Tongue (tissue), 3 donors: ENCODE measurements at places on chromosomes 7 and 10.

- DNase-seq: no peak
Measured at GRCh38 chr10:48444266-48444665, 137.8 kb downstream of the MAPK8 start.

DNA sequence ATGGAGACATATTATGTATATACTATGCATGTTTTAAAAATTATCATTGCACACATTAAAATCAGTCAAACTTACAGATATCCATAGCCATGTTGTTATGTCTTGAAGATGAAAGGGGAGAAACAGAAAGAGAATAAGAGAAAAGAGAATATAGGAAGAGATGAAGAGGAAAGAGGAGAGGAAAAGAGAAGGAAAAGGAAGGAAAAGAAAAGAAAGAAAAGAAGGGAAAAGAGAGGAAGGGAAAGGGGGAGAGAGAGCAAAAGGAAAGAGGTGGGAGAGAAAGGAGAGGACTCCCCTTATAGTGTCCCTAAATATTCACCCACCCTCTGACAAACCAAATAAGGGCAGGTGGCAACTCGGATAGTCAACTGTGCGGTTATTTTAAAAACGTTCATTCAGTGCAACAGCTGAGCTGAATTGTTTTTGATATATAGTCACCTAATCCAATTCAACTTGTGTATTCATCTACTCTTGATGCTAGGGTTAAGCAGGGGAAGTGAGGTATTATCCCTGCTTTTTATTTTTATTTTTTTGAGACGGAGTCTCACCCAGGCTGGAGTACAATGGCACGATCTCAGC is 14.6 kb downstream of the SVIL start:
- DNase-seq: peak; percentile 51

GRCh38 chr10:116925056-116925455 is 75.8 kb downstream of the ENO4 start:
- DNase-seq: no peak

- DNase-seq: no peak
Measured at GRCh38 chr10:3580565-3580964, 204.4 kb downstream of the KLF6 start.

GRCh38 chr10:72334196-72334824 is 20.4 kb downstream of the DNAJB12 start:
- peak; percentile 83 for DNase-seq

DNA sequence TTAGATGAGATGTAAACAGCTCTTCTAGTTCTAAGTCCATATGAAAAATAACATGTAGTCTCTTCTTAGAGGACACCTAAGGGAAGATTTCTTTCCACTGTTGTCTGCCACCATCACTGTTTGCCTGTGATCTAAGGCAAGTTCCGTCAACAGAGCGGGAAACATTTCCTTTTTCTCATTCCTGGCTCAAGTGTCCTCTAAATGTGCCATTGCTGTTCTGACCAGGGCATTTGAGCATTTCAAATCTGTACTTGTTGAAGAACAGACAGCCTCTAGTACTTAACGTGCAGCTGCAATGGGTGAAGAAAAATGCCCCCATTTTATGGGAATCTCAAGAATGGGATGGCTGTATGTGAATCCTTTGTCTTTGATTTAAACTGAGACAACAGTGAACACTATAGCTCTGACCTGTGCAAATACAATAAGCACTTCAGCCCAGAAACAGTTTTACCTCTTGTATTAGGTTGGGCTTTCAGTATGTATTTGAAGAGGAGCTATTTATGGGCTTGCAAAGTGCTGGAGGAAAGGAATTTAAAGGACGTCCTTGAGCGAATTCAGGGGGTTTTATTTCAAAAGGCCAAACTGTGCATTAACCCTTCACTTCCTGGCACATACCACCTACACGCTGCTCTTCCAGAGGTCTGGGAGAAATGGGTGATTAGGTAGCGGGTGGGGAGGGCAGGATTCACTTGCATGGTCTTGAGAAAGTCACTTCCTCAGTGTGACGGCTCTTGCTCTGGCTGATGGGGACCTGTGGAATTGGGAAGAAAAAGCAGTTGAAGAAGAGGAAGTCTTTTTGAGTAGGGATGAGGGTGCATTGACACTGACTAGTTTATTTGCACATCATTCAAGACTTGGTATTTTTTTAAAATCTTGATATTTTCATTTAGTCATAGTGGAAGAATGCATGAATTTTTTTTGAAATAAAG is 66.1 kb downstream of the THNSL1 start:
- DNase-seq: no peak

DNA sequence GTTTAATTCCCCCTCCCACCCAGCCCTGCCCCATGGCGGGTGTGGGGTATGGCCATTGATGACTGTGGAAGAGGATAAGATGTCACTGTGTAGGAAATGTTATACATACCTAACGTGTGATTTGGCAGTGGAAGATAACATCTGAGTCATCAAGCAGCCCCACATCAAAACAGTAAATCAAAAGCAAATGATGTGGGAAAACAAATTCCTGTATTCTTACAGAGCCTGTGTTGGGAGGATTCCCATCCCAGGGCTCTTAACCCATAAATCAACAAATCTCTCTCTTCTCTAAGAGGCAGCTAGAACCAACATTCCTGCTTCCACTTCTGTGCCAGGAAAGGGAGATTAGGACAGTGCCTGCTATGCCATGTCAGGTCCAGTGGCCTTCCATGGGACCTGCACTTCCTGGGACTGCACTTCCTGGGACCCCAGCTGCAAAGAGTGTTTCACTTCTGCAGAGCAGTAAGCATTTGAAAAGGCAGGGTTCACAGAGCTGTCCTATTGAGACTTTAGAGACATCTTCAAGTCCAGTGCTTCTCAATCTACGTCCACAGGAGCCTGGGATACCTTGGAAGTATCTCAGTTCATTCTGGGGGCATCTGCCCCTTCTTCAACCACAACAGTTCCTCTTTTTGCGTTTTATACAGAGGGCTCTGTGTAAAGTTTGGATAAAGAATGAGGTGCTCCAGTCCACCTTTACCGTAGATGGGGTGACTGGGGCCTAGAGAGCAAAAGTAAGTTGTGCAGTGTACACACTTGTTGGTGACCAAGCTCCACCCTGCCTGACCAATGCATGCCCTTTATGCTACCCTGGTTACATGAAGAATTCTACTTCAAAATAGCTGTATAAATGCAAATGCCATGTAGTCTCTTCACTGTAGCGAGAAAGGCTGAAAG is 45.7 kb downstream of the ATXN7L1 start:
- DNase-seq: no peak

- no peak for DNase-seq
Measured at GRCh38 chr10:75717126-75717916, 285.9 kb downstream of the LRMDA start.

GRCh38 chr10:88881922-88882645 is 2.0 kb downstream of the STAMBPL1 start:
- no peak for DNase-seq

DNA sequence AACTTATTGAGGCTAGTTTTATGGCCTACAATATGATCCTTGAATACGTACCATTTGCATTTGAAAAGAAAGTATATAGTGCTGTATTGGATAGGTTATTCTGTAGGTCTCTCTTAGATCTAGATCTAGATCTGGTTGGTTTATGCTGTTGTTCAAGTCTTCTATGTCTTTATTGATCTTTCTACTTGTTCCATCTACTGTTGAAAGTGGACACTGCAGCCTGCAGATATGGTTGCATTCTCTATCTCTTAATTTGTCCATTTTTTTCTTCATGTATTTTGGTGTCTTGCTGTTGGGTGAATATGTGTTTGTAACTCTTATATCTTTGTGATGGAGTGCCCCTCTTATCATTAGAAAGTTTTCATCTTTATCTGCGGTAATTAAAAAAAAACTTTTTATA is 139.4 kb upstream of the PCDH15 start:
- DNase-seq: no peak

- DNase-seq: no peak
Measured at GRCh38 chr10:63106111-63106755, 26.9 kb upstream of the NRBF2 start.

- DNase-seq: peak; percentile 92
Measured at GRCh38 chr7:55415173-55415778, 50.1 kb downstream of the LANCL2 start.
